ENCODE measurements at places on chromosomes 6 and 20.

DNA sequence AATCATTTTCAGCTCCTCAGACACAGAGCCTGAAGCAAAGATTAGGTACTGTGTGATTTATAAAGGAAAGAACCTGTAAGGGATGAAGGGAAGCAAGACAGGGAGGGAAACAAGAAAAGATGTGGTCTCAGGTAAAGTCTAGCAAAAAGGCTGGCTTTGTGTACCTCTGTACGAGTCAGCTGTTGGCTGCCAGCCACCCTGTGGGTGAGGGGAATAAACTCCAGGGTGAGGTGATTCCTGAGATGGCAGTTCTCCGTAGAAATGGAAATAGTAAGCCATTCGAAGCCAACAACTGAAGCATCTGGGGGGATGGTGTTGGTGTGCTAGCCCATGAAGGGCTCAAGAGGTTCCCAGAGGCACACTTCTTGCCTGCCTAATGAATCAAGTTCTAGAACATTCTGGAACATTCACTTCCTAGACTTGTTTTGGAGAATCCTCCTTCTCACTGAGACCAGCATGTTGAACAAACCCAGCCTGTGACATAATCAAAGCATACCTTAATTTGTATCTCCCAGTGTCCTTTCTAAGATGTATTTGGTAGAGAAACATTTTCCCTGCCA, 10.6 kb upstream of the TTPAL start:
- DNase-seq = no peak

- no peak for DNase-seq
These were observed 10.5 kb upstream of the FOXO3 start for GRCh38 chr6:108550256-108550655.

- DNase-seq = no peak
These were observed 797 bp downstream of the PBX2 start for GRCh38 chr6:32189069-32189741.

GRCh38 chr6:104585646-104586045, 274.1 kb downstream of the HACE1 start:
- no peak for DNase-seq

GRCh38 chr6:25456249-25457040, 177.3 kb downstream of the CARMIL1 start:
- DNase-seq = no peak

- DNase-seq = no peak
These were observed 40.4 kb downstream of the TTI1 start for GRCh38 chr20:37992802-37993409.

GRCh38 chr6:6734479-6735465, 146.3 kb downstream of the LY86 start:
- DNase-seq = no peak

- no peak for DNase-seq
These were observed 25.4 kb downstream of the FLRT3 start for GRCh38 chr20:14312001-14312400.

GRCh38 chr6:105402090-105402938, 568 bp downstream of the PREP start:
- DNase-seq = no peak

- DNase-seq = no peak
These were observed 224.3 kb downstream of the LRFN2 start for GRCh38 chr6:40362859-40363258.

DNA sequence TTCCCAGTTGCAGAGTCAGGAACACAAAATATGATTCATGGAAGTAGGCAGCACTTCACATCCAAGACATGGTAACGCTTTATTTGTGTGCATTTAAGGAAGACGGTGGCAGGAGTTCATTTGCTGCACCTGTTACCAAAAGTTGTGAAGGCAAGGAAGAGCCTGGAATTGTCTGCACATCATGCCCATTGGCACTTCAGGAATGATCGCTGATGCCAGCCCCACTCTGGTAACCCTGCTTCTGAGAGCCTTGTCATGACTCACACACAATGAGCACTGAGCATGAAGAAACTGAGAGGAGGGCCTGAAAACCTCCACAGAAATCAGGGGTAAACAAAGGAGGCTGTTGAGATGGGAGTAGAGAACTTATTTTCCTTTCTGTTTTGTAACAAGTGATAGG, 181.1 kb downstream of the RPS12 start:
- DNase-seq = no peak

DNA sequence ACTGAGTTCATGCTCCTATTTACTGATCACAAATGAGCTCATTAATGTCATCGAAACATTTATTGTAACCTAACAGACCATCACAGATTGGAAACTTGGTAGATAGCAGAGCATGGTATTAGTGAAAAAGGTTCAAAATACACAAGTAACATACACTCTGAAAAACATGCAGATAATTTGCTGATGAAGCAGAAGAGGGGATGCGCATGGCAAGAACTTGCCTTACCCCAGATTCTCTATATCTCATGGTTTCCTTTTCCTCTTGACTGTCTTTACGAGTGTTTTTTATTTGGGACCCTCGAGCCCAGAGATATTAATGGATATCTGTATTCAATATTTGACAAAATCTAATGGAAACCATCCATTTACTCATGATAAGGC, 37.6 kb downstream of the QRSL1 start:
- no peak for DNase-seq

- DNase-seq = no peak
These were observed 63.5 kb upstream of the ASCC3 start for GRCh38 chr6:100944644-100945043.

DNA sequence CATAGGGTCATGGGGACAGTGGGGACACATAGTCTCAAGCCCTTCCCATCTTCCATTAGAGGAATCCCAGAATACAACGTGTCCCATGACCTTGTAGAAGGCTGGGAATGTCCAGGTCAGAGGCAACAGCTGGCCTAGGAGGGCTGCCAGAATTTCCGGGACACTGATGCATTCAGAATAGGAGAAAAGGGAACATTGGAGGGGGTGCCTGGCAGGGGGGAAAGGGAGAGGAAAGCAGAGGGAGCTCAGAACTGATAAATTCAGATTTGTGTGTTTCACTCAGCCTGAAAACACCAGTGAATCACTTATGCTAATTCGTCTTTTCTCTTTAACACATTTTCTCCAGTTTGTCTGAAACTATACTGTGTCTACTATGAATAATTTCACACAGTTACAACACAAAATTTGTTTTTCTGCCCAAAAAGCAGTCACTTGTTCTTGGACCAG, 35.5 kb upstream of the BMP2 start:
- peak; percentile 21 for DNase-seq

DNA sequence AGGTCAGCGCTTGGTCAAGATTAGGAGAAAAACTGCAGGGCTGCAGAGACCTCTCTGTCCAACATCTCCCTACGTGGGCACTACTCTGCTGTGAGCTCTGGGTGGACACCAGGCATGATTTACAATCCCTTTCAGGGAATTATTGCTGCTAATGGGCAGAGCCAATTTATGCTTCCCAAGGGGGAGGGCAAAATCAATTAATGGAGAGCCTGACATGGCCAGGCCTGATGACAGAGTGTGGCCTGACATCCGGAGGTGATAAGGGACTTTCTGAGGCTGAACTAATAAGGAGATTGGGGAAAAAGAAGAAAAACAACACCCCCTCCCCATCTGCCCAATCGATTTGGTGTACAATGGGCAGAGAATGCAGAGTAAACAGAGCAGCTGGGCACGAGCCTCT, 5.0 kb upstream of the KCNK16 start:
- DNase-seq = no peak

DNA sequence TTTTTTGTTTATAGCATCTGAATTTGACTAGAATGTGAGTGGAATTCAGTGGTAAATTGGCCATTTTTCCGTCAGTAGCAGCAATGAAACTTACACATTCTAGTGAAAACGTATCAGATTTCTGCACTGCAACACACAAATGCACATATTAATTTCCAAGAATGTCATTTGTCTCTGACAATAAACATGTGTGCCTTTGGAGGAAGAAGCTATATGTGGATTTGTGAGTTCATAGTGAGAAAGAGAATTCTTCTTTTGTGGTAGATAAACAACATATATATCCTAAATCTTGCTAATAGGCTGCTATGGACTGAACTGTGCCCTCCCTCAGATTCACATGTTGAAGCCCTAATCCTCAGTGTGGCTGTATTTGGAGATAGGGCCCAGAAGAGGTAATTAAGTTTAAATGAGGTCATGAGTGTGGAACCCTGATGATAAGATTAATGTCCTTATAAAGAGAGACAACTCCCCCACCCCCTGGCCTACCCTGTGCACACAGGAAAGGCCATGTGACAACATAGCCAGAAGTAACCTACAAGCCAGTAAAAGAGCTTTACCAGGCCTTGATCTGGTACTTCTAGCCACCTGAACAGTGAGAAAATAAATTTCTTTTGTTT, 200.2 kb upstream of the EYA4 start:
- no peak for DNase-seq

- no peak for DNase-seq
These were observed 694.4 kb upstream of the CITED2 start for GRCh38 chr6:140068801-140069200.

DNA sequence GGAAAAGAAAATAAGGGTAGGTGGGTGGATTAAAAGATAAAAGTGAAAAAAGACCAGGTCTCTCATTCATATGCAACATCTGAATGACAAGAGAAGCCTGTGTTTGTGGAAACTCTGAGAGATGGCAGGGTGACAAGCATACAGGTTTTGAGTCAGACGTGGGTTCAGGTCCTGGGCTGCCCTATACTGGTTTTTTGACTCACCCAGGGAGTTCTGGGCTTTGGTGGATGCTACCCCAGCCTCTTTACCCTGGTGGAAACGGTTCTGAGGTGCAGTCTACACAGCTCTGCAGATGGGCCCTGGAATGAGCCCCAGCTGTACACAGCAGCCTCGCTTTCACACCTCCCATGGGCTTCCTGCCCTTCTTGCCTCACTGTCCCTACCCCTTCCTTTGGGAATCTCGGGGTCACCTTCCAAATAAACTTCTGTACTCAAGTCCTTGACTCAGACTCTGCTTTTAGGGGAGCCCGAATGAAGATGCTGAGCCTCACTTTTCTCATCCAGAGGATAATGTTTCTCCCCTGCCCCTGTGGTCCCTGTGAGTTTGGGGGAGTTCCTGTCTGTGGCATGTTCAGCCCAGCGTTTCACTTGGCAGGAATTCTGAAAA, 77.7 kb upstream of the CLDN20 start:
- no peak for DNase-seq

DNA sequence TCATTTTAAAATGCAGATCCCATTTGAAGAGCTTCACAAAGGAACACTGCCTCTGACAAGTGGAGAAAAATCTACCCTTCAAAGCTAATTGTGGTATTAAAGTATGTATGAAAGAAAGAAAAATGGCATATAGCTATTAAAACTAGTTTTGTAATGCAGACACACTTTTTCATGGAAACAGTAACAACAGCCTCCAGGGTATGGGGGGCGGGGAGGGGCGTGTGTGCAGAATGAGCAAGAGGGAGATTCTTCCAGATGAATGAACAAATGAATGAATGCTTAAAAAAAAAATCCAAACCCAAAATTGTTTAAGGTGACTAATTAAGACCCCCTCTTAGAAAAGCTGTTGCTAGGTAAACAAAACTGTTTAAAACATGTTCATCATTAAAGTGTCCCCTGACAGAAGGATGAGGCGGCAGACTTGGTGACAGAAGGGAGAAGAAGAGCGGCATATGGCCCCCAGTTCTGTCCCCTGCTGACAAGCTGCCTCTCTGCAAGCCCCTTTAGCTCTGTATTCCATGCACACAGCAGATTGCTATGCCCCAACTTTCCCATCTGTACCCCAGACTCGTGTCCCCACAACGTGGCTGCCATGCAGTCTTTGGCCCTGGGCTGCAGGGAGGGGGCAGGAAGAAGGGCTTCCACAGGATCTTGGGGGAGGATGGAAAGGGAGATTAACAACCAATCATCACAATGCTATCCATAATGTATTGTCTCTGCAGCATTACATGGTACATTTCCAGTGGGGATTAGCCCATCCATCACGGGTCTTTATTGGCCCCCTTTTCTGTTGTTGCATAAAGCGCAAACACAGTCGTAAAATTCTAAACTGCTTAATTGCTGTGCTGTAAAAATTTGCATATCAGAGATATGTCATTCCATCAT, 108.4 kb upstream of the OLIG3 start:
- no peak for DNase-seq

DNA sequence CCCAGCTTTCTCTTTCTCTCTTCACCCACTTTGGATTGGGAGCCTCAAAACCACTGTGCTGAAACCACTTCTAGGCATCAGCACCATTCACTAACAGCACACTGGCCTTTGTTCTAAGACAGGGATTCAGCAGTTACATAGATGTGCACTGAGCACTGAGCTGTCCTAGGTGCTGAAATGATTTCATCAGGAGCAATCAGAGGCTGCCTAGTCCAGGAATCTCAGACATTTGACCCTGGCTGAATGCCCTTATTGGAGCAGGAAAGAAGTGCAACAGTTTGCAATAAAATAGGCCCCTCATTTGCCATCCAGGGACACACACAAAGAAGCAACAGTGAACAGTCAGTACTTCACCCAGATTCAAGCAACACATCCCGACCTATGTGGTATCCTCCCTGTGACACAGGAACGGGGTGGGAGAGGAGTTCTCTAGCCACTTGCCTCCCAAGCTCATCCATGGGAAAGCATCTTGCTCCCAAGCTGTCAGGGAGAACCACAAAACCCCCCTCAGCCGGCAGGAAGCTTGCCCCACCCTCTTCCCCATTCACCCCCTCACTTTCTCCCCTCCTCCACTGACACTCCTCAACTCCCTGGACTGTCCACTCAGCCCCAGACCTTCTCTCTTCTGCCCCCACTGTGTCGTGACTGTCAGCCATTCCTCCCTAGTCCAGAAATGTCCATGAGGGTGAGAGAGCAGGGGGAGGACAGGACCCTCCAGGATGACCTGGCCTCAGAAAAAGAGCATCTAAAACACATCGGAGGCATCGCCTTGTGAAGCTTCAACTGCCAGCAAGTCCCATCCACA, 304.4 kb downstream of the PREX1 start:
- no peak for DNase-seq

- no peak for DNase-seq
These were observed 57.6 kb downstream of the NUDT3 start for GRCh38 chr6:34334796-34335416.

DNA sequence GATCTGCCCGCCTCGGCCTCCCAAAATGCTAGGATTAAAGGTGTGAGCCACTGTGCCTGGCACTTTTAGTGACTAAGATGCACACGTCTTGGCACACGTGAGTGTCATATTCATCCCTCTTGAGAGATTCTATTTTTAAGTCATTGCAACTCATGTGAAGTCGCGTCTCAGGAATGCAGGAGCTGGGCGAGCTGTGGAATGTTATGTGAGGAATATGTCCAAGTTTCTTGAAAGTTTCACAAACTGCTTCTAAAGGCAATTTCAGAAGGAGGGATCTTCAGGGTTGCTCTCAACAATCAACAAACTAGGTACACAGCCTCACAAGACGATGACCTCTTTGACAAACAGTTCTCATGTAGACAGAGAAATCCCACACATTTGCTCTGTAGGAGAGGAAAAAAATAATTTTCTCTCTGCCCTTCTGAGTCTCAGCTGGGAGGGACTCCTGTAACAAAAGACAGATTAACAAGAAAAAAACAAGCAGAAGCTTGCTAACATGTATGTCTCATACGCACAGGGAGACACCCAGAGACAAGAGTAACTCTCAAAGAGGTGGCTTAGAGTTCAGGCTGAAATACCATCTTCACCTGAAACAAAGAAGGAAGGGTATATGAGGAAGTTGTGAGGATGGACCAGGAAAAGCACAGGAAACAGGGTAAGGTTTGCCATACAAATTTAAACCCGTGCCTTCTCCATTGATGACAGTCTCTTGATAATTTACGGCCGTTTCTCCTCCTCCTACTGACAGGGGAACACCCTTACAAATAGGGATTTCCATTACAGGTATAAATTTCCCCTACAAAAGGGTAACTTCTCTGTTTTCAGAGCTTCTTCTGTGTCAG, 45.3 kb upstream of the FAM50B start:
- no peak for DNase-seq
